CD8-positive, alpha-beta T cell (primary cell): ENCODE measurements at places on chromosomes 5 and 9.

DNA sequence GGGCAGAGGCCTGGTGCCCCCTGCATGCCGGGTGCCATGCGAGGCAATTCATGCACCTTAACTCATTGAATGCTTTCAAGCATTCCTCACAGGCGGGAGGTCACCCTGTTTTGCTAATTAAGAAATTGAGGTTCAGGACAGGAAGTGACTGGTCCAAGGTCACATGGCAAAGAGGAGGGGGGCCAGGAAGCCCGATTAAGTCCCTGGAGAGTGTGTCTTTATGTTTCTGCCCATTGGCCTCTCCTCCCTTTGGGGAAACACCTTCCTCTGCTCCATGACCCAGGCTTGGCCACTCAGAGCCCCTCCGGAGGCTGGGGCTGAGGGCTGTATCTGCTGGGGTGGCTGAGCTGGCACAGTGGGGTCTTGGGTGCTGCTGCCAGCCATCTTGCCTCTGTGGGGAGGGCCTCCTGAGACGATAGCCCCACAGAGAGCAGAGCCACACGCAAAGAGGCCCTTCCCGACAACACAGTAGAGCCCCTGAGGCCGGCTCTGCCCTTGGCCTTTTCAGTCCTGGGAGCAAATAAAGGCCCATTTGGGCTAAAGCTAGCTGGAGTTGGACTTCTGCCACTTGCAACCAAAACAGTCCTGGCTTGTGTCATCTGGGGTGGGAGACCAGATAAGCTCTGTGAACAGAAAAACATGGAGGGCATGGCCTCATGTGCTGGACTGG, 90.8 kb upstream of the NEURL1B start:
- DNase-seq, result no peak

GRCh38 chr5:123460296-123460729, 37.1 kb upstream of the CEP120 start:
- DNase-seq, result no peak

DNA sequence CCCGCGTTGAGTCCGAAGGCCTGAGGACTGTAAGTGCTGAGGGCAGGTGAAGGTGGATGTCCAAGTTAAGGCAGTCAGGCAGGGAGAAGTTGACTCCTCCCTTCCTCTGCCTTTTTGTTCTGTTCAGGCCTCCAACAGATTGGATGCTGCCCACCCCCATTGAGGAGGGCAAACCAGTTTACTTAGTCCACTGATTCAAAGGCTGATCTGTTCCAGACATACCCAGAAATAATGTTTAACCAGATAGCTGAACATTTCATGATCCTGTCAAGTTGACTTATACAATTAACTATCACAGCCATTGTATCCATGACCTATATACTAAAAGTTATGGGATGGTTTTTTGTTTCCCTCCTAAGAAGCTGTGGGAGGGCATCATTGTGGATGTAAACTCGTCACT, 8.3 kb upstream of the TEX48 start:
- DNase-seq, result no peak

DNA sequence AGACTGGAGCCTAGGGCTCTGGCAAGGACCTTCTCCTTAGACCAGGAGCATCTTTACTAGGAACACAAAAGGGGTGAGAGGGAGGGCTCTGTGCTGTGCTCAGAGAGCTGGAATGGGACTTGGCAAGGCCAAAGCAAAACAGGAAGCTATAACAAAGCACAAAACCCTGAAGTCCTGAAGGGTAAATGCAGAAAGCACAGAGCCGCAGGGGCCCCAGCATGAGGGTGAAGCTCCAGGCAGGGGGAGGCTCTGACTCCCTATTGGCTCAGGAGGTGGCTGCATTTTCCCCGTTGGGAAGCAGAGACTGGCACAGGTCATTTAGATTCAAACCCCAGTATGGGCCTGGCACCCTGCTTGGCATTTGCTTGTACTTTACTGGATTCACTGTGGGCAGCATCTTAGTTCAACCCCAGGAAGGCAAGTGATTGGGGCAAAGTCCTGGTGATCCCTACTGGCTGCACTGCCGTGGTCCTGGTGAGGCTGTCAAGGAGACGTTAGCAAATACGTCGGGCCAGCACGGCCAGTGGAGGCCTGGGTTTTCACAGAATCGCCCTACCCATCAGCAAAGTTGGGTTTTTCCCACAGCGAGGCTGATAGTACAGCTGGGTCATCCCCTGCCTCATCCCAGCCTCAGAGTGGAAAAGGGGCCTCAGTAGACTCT, 46.3 kb downstream of the GGTA1 start:
- no peak for DNase-seq

DNA sequence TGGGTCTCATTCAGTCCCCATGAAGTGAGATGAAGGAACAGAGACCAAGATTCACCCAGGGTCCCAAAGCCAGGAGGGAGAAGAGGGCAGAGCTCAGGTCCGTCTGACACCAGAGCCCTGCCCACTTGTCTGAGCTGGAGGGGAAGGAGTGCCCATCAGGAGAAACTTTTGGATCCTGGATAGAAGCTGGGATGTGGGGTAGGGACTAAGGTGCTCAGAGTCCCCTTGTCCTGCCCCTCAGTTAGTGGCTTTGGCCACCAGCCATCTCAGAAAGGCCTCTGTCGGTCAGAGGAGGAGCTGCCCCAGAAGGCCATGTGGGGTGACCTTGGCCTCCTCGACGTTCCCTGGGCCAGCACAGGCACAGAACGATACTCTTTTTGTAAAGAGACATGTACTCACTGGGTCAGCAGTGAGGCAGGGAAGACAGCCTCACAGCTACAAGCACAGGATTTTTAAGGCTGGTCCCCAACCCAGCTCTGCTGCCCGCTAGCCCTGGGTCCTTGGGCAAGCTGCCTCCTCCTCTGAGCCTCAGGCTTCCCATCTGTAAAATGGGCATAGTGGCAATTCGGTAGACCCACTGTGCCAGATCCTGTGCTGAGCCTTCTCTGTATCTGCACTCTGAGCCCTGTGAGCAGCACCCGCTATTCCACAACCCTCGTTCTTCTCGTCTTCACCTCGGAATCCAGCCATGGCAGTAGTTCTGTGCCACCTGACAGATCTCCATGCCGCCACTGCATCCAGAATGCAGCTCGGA, 49.4 kb downstream of the C9orf50 start:
- no peak for DNase-seq

GRCh38 chr5:96506376-96506775, 73.3 kb upstream of the PCSK1 start:
- DNase-seq, result no peak

GRCh38 chr5:179906795-179907555, 722 bp downstream of the TBC1D9B start:
- DNase-seq, result no peak

DNA sequence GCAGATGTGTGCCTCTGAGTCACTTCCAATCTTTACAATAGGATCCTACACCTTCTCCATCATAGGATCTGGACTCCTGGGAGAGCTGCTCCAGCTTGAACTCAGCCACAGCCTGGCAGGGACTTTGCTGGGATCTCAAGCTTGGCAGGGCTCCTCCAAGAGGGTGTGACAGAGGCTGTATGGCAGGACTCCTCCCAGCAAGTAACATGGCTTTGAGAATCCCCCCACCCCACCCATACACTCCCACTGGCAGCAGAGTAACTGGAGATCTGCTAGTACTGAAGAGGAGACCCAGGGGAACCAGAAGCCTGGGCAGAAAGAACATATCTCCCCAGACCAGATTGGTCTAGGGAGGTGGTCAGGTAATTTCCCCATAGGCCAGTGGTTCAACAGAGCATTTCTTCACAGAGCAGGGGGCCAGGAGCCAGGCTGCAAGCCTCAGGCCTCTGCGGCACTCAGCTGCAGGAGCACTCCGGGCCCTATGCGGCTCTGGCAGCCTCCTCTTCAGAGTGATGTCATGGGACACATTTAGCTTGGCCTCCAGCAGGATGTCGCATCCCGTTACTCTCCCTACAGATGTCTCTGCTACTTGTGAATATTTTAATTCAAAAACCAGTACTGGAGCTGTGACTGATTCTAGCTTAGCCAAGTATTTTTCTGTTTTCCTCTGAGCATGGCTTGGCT, 1.7 kb upstream of the ACSL6 start:
- no peak for DNase-seq

DNA sequence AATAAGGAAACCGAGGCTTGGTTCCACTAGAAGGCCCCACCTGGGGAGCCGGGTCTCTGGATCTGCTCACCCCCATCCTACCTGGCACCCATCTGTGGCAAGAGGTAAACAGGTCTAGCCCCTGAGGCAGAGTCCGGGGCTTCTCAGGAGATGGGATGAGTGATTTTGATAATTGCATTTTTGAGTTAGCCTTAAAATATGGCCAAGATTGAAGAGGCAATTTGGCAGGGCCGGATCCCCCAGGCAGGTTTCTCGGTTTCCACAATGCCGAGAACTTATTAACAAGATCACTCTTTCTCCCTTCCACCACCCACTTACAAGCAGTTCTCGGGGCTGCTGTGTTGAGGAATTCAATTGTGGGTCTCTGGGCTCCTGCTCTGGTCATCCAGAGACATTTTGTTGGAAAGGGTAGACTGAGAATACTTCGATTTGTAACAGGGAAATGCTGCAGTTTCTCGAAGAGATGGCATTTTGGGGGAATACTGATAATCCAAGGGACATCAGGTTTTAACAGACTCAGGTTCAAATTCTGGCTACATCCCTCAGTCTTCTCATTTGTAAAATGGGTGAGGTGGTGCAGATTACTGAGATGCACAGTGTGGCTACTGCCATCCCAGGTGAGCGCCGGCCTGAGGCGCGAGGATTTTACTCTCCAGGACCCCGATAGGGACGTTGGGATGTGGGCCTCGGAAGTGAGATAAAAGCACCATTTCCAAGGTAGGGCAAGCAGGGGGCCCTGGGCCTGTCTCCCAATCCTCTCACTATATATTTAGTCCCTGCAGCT, 194.2 kb downstream of the CDK5RAP2 start:
- DNase-seq, result no peak

GRCh38 chr9:100426189-100426529, 784 bp upstream of the MSANTD3 start:
- no peak for DNase-seq

DNA sequence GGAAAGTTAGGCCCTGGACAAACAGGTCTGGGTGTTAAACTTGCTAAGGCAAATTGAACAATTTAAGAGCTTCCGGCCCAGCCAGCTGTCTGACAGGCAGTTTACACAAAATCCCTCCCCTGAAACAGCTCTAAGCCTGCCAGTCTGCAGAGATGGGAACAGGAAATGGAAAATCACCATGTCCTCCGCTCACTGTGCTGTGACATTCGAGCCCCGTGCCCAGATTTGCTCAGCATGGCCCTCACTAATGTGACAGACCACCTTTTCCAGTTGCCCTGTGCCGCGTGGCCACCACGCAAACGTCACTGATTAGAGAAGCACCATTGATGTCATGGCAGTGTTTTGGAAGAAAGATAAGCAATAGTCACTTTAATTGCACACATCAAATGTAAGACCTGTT, 41.0 kb downstream of the CCNJL start:
- DNase-seq, result no peak

DNA sequence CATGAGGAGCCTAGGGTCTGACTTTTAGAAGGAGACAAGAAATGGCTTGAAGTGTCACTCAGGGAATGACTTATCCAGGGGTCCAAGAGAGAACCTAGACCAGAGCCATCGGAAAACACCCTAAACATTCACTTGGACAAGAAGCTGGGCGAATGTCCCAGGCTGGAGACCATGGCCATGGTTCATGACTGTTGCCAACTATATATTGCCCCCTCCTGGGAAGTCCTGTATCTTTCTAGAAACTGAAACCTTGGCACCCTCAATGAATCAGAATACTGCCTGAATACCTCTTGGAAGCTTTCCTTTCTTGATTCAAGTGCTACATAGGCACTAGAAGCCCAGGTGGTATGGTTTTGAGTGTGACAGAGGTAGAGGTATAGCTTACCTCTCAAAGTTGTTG, 29.9 kb downstream of the TRMO start:
- no peak for DNase-seq

DNA sequence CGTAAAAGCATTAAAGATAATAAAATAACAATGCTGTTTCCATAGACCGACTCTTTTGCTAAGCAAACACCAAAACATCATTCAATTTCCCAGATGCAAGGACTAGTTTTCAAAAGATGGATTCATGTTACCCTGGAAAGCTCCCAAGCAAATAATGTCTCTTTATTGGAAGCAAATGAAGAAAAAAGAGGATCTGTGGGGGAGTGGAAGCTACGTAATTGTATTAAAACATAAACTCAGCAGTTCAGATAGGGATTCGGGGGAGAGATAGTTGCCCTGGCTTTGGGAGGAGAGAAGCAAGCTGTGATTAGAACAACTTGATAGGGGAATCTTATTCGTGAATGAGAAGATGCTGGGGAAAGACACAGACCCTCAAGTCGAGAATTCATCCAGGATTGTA, 491.0 kb upstream of the CLINT1 start:
- DNase-seq, result no peak

- DNase-seq, result no peak
Measured at GRCh38 chr5:91296674-91297143, 86.4 kb downstream of the ARRDC3 start.

GRCh38 chr5:179268399-179268952, 76.8 kb downstream of the ADAMTS2 start:
- DNase-seq, result no peak

DNA sequence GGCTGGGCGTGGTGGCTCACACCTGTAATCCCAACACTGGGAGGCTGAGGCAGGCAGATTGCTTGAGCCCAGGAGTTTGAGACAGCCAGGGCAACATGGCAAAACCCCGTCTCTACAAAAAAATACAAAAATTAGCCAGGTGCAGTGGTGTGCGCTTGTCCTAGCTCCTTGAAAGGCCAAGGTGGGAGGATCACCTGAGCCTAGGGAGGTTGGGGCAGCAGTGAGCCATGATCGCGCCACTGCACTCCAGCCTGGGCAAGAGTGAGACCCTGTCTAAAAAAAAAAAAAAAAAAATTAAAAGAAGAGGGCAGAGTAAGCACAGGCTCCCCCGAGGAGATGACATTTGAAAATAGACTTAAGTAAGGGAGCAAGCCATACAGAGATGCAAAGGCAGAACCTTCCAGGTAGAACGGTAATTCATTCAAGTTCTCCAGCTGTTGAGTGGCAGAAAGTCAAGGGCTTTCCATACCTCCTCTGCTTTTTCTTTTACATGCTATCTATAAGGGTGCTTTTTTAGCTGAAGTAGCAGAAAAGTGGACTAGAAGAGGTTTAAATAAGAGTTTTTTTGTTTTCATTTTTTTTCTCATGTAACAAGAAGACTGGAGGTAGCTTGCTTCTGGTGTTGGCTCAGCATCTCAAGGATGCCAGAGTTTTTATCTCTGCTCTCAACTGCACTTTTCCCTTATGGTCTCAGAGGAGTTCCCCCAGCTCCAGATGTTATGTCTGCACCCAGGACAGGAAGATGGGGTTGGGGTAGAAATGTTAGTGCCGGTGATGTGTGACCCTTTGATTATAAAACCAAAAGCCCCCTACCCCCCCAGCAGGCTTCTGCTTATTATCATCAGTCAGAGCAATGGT, 40.8 kb downstream of the ERGIC1 start:
- no peak for DNase-seq

DNA sequence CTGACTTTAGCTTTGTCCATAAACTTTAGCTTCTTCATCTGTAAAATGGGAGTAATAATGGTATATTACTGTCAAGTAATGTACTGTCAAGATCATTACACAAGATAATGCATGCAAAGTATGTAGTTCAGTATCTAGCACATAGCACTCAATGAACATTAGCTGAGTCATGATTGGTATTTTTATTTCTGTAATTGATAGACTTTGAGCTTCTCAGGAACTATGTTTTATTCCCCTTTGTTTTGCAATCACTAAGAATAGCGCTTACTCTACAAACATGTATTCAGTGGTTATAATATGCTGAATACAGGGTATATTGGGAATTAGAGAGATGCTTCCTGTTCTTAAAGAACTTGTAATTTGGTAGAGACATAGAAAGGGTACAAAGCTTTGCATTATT, 142.3 kb upstream of the KLF9 start:
- no peak for DNase-seq

GRCh38 chr9:137456864-137457405, 2.2 kb downstream of the NSMF start:
- no peak for DNase-seq
